ENCODE measurements at places on chromosomes 3 and 15.

DNA sequence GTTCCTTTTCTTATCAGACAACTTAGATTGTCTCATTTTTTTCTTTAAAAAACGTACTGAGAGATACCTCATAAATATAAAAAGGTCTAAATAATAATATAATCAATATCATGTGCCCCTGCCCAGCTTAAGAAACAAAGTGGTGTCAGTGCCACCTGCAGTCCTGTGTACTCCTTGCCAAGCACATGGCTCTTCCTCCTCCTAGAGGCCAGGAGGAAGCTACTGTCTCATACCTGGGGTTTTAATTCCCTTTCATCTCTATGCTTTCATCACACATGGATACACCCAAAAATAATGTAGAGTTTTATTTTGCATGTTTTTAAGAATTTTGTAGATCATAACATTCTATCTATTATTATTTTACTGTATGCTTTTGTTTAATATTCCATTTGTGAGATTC lies 98.6 kb upstream of the C15orf61 start:
- DNase-seq, result no peak
- no peak overlapping the region for H3K4me3 ChIP-seq
- no peak overlapping the region for H3K27ac ChIP-seq
- no peaks in the 10 kb centered on the region for H3K36me3 ChIP-seq

DNA sequence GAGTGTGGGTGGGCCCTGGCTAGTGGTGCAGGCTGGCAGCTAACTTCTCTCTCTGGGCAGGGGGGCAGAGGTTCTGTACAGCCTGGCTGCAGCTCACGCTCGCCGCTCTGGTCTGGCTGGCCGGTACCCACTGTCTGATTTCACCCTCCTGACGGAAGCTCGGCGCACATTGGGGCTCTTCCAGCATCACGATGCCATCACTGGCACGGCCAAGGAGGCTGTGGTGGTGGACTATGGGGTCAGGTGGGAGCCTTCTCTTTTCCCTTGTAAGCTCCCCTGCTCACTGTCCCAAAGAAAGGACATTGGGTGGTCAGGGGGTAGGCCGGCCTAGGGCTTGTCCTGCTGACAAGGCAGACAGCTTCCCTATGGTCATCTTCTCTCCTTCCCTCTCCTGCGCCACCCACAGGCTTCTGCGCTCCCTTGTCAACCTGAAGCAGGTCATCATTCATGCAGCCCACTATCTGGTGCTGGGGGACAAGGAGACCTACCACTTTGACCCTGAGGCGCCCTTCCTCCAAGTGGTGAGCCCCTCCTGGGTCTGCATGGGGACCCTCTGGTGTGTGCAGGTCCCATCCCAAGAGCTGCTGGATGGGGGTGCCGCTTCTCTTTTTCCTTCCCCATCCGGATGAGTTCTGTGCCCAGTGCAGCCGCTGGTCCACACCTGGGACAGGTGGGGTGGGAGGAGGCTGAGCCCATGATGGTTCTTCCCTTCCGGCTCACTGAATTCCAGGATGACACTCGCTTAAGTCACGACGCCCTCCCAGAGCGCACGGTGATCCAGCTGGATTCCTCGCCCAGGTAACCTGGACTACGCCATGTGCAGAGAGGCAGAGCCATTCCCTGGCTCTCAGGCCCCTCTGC lies 7.6 kb downstream of the MAN2A2 start:
- H3K4me1 ChIP-seq, result peaks cover 6% of the 10 kb centered on the region
- no peak overlapping the region for H3K4me3 ChIP-seq
- peaks cover 1% of the 10 kb centered on the region for H3K36me3 ChIP-seq
- H3K27ac ChIP-seq, result no peak overlapping the region

DNA sequence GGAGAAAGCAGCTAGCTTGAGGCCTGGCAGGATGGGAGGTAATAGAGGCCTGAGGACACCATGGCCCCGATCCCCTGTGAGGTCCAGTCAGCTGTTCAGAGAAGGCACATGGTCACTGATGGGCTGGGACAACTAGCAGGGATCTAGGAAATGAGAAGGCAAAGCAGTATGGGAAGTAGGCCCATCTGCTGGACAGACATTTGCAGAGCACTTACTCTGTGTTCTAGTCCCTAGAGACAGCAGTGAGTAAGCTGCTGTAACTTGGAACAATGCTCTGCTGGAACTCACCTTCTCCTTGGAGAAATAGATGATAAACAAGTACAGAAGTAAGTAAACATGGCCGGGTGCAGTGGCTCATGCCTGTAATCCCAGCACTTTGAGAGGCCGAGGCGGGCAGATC lies 7.1 kb downstream of the ECE2 start:
- H3K4me3 ChIP-seq, result no peak overlapping the region
- H3K27ac ChIP-seq, result no peak overlapping the region
- no peaks in the 10 kb centered on the region for H3K4me1 ChIP-seq
- DNase-seq, result no peak
- no peaks in the 10 kb centered on the region for H3K36me3 ChIP-seq
- H3K27me3 ChIP-seq, result peaks cover 27% of the 10 kb centered on the region

DNA sequence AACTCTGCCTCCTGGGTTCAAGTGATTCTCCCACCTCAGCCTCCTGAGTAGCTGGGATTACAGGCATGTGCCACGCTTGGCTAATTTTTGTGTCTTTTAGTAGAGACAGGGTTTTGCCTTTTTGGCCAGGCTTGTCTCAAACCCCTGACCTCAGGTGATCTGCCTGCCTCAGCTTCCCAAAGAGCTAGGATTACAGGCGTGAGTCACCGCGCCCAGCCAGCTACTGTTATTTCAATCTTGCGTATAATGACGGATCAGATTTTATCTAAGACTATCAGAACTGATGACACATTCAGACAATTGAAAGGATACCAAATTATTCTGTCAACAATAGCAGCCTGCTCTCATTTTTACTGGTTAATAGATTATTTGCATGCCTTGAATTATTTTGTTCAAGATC lies 612.2 kb downstream of the ZIC1 start:
- no peak overlapping the region for H3K27ac ChIP-seq
- H3K27me3 ChIP-seq, result no peaks in the 10 kb centered on the region
- H3K4me3 ChIP-seq, result no peak overlapping the region

GRCh38 chr15:23565395-23566070 lies at the start of gene MKRN3:
Gene MKRN3 (plus strand): TSS chr15:23565674. CDS start chr15:23565783, 109 bp downstream.
- peaks cover 6% of the 10 kb centered on the region for H3K27me3 ChIP-seq
- H3K27ac ChIP-seq, result peak within 1 kb of the TSS; percentile 27
- peak within 1 kb of the TSS; percentile 77 for H3K4me3 ChIP-seq
- no peaks in the 10 kb centered on the region for H3K36me3 ChIP-seq
- peak; percentile 13 for DNase-seq
- no peaks in the 10 kb centered on the region for H3K4me1 ChIP-seq

DNA sequence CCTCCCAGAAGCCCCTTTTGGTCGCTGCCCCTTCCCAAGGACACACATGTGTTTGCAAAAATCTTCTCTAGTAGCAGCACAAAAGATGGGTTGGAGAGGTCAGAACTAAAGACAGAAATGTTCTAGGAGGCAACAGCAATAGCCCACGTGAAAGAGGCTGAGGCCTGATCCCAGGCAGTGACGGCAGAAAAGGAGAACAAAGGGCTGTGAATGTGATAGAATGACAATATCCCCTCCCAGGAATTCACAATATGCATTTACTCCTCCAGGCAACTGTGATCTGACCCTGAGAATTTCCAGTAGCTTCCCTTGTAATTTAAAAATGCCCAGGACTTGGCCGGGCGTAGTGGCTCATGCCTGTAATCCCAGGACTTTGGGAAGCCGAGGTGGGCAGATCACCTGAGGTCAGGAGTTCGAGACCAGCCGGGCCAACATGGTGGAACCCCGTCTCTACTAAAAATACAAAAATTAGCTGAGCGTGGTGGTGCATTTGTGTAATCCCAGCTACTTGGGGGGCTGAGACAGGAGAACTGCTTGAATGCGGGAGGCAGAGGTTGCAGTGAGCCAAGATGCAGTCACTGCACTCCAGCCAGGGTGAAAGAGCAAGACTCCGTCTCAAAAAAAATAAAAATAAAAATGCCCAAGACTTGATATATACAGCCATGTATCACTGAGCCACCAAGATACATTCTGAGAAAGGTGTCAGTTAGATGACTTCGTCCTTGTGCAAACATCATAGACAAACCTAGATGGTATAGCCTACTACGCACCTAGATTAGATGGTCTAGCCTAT lies 43.6 kb upstream of the PIAS1 start:
- H3K27me3 ChIP-seq, result no peaks in the 10 kb centered on the region
- DNase-seq, result no peak
- H3K36me3 ChIP-seq, result peaks cover 2% of the 10 kb centered on the region
- no peak overlapping the region for H3K27ac ChIP-seq
- no peaks in the 10 kb centered on the region for H3K4me1 ChIP-seq
- no peak overlapping the region for H3K4me3 ChIP-seq

- H3K4me3 ChIP-seq, result no peak overlapping the region
- no peaks in the 10 kb centered on the region for H3K4me1 ChIP-seq
- no peak overlapping the region for H3K27ac ChIP-seq
- no peaks in the 10 kb centered on the region for H3K27me3 ChIP-seq
These were observed 489.2 kb upstream of the CNTN4 start for GRCh38 chr3:1609416-1609815.

DNA sequence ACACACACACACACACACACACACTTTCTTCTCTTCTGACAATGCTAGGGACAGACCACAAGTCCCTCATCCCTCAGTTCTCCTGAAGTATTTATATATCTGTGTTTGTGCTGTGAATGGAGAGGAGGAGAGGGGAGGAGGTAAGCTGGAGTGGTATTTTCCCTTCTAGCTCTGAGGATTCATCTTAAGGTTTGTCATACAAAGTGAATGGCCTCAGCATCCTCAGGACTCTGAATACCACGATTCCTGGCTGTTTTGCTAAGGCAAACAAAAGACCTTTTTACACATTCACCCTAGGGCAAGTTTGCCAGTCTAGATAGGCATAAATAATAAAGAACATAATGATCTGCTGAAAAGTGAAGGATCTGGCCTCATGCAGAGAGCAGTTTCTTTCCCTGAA lies 65.7 kb upstream of the CHMP2B start:
- H3K27ac ChIP-seq, result no peak overlapping the region
- H3K27me3 ChIP-seq, result peaks cover 16% of the 10 kb centered on the region
- no peak for DNase-seq
- H3K4me3 ChIP-seq, result no peak overlapping the region

GRCh38 chr15:42772144-42772543 lies 35.2 kb upstream of the CDAN1 start:
- peaks cover 7% of the 10 kb centered on the region for H3K36me3 ChIP-seq
- DNase-seq, result no peak
- no peaks in the 10 kb centered on the region for H3K4me1 ChIP-seq
- no peak overlapping the region for H3K4me3 ChIP-seq

DNA sequence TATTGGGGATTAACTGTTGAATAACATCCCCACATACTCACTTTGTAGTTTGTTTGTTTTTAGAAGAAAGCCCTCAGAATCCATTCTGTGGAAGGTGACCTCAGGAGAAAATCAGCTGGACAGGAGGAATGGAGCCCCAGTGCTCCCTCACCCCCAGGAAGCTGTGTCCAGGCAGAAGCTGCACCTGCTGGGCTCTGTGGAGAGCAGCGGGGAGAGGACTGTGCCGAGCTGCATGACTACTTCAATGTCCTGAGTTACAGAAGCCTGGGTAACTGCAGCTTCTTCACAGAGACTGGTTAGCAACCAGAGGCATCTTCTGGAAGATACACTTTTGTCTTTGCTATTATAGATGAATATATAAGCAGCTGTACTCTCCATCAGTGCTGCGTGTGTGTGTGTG lies 14.0 kb downstream of the TIGIT start:
- H3K4me3 ChIP-seq, result peak overlapping the region; percentile 74
- no peak for DNase-seq
- peaks cover 27% of the 10 kb centered on the region for H3K36me3 ChIP-seq
- H3K27me3 ChIP-seq, result peaks cover 7% of the 10 kb centered on the region
- peaks cover 56% of the 10 kb centered on the region for H3K4me1 ChIP-seq

- peak; percentile 38 for DNase-seq
- H3K27me3 ChIP-seq, result no peaks in the 10 kb centered on the region
- peak overlapping the region; percentile 35 for H3K4me3 ChIP-seq
- H3K36me3 ChIP-seq, result no peaks in the 10 kb centered on the region
These were observed 62.1 kb upstream of the NR2C2 start for GRCh38 chr3:14885307-14885706.

- H3K4me3 ChIP-seq, result peak overlapping the region; percentile 93
- H3K36me3 ChIP-seq, result peaks cover 10% of the 10 kb centered on the region
- H3K4me1 ChIP-seq, result peaks cover 32% of the 10 kb centered on the region
- peak overlapping the region; percentile 94 for H3K27ac ChIP-seq
- H3K27me3 ChIP-seq, result no peaks in the 10 kb centered on the region
These were observed 1.3 kb downstream of the PSMD2 start for GRCh38 chr3:184300378-184300720.

DNA sequence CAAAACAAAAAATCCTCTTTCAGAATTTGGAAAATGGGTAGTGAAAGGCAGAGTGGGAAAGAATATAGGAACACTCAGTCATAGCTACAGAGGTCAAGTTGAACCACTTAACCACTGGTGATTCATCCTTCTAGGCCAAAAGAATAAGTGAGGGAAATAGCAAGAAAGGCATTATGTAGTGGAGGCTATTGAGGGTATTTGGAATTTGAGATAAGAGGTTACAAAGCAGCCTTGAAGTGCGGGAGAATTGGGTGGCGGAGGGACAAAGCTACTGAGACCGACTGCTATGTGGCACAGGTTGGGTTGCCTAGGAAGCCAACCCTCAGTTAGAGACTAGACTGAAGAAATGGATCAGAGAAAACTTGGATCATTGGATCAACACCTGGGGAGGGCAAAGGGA lies 109.5 kb downstream of the SYNPR start:
- H3K27ac ChIP-seq, result no peak overlapping the region
- no peak overlapping the region for H3K4me3 ChIP-seq
- H3K4me1 ChIP-seq, result no peaks in the 10 kb centered on the region
